Cardiac muscle cell (in vitro differentiated cells and primary cell): ENCODE measurements at places on chromosomes 3 and 15.

DNA sequence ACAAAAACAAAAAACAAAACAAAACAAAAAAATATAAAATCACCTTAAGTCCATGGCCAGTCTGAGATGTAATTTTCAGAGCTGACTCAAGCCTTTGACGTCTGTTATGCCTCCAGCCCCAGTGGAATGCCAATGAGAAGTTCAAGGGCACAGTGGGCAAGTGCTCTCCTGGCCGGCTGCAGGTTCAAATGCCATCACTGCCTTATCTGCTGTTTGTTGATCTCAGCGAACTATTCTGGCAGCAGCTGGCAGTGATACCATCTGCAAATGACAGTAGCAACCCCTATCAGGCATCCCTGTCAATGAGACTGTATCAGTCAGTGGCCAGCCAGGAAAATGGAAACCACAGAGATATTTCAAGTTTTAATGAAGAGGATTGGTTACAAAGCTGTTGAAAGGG lies 10.8 kb upstream of the PDE8A start:
- no peak for DNase-seq

- no peak for DNase-seq
Measured at GRCh38 chr3:149812165-149812605, 830 bp upstream of the RNF13 start.

DNA sequence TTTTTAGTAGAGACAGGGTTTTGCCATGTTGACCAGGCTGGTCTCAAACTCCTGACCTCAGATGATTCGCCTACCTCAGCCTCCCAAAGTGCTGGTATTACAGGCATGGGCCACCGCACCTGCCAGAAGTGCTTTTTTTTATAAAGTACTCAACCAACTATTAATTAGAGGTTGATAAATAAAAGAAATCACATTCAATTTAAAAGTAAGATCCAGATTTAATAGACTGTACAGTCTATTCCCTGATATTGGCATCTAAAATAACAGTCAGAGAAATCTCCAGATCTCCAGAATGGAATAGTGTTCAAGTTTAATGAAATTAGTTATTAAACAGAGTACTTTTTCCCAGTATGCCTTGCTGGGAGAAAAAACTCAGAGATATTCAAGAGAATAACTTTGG lies 142.9 kb upstream of the SLC2A2 start:
- no peak for DNase-seq

GRCh38 chr3:30644615-30645014 lies 38.2 kb downstream of the TGFBR2 start:
- peak; percentile 77 for DNase-seq

- DNase-seq, result no peak
Measured at GRCh38 chr3:74273555-74274402, 340.7 kb downstream of the CNTN3 start.

DNA sequence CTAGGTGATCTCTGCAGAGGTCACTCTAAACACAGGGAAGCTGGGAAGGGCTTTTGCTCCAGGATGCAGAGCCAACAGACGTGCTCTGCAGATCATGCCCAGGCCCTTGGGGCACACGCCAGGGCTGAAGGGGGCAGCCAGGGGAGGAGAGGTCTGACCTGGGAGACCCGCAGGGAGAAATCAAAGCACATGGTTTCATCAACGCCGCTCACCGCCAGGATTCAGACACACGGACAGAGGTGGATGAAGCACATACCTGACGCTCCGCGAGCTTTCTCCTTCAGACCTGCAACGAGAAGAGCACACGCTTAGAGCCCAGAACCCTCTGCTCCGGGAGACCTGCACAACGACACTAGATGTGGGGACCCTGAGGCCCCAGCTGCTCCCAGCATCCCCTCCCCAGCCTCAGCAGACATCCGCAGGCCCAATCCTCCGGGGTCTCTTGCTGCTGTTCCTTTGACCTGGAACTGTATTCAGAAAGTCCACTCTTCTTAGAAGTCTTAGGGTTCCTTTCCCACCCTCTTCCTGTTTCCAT lies 90.7 kb upstream of the IQSEC1 start:
- DNase-seq, result no peak

DNA sequence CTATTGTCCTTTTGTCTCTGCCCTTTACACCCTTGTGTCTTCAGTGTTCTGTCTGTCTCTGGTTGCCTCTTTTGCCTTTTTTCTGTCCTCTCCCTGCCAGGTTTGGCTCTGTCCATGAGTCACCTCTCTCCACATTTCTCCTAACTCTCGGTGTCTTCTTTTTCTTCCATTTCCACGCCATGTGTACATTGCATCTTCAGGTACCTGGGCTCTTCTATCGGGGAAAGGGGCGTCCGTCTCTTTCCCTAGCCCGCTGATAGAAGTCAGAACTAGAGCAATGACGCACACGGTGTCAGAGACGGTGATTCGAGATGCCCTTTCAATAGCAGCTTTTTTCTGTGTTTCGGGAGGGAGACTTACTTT lies 641 bp downstream of the OPA1 start:
- DNase-seq, result peak; percentile 13

DNA sequence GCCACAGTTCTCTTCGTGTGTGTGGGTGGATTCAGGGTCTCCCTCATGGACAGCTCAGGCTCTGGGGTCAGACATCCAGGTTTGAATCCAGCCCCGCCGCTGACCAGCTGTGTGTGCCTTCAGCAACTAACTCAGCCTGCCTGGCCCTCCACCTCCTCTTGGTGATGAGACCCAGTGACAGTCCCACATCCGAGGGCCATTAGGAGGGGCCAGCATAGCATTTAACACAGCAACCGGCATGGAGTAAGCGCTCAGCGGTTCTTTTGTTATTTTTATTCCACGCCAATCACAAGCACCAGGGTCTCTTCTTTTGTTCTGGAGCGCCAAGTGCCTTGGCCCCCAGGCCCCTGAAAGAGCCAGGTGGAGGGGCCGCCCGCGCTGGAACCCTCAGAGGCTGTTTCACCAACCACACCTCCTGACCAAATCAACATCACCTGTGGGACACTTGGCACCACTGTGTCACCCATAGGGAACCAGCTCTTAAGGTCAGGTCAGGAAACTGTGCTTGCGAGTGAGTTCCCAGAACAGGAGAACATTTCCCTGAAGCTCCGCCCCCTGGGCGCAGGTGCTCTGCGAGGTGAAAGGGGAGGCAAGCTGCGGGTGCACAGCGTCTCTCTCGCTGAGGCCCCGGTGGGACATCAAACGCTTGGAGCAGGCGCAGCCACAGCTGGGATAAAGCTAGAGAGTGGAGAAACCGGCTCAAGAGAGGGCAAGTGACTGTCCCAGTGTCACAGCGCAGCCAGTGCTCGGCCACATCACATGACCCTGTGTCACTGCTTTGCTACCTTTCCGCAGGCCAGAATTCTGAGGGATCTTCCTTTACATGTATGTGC lies 311.3 kb downstream of the UACA start:
- DNase-seq, result peak; percentile 22

DNA sequence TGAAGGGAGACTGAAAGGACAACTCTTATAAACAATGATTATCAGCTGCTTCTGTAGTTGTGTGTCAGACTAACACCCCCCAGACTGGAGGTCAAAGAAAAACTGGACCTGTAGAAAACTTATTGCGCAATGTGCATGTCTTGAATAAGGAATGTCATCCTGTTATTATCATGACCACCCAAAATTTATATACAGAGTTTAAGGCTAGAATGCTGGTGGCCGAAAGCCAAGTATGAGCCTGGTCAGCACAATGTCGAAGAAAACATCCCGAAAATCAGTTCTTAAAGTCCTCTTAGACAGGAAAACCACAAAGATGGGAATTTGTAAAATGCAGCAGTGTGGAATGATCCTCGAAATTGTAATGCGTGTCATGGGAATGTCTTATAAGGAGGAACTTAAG lies 29.3 kb downstream of the RFTN1 start:
- DNase-seq, result peak; percentile 99

GRCh38 chr15:39270934-39271333 lies 309.9 kb upstream of the THBS1 start:
- DNase-seq, result no peak

- no peak for DNase-seq
Measured at GRCh38 chr15:71054286-71054952, 60.9 kb upstream of the THSD4 start.

GRCh38 chr15:33910741-33911140 lies 57.6 kb upstream of the CHRM5 start:
- DNase-seq, result peak; percentile 9

- peak; percentile 35 for DNase-seq
Measured at GRCh38 chr15:57183041-57183440, 193.3 kb upstream of the CGNL1 start.

DNA sequence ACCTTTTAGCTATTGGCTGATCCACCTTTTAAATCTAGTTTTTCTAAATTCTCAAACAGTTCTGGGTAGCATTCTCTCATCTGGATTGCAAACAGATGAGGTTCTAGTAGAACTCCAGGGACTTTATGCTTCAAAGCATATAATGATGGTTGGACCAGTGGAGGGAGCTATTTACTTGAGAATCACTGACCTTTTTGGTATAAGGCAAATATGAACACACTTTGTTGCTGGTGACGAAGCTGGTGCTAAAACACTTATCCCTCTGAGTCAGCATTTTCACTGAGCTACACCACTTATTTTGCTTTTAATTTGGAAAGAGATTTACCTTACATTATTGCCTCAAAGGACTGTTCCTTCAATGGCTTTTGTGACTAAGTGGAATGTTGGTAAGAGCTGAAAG lies 58.6 kb upstream of the SLITRK3 start:
- DNase-seq, result peak; percentile 54

- DNase-seq, result no peak
Measured at GRCh38 chr3:181418233-181418632, 293.5 kb upstream of the SOX2 start.

- no peak for DNase-seq
Measured at GRCh38 chr15:97009031-97009431, 678.5 kb downstream of the NR2F2 start.

- DNase-seq, result no peak
Measured at GRCh38 chr3:30578479-30578878, 27.9 kb upstream of the TGFBR2 start.

DNA sequence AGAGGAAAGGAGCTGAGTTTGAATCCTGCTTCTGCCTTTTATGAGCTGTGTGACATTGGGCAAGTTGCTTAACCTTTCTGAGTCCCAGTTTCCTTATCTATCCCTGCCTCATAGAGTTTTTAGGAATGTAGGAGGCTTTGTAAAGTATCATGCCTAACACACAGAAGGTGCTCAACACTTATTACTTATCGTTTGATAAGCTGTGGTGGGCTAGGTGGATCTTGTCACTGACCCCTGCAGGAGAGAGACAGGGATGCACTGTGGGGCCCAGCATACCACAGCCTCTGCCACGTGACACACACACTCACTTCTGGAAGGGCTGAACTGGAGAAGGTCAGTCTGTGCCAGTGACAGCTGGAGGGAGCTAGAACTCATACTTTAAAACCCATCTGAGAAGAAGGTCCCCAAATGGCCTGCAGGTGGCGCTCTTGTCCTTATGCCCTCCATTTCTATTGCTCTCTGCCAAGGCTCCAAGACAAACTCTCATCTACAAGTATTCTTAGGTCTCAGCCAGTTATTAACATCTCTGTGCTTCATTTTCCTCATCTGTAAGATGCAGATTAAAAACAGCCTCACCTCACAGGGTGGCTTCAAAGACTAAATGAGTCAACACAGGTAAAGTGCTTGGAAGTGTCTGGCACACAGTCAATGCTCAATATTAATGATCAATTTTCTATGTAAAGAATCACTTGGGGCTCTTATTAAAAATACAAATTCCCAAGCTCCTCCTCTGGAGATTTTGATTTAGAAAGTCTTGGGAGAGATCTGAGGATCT lies 57.5 kb upstream of the HACD2 start:
- peak; percentile 88 for DNase-seq

DNA sequence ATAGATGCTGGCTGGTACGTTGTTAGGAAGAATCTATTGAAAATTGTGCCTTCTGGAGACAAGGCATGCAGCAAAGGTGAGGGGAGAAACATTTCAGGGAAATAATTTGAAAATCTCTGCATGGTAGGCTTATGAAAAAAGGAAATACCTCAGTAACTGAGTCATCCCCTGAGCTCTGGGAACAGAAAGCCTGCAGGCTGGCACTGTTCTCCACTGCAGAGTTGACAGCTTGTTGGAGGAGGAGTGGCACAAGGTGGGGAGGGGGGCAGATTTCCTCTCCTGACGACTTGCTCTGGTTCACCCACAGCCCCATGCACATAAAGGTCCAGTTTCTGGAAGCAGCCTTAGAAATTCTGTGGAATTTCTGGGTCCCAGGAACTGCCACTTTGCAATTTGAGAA lies 179.4 kb downstream of the ABHD5 start:
- peak; percentile 69 for DNase-seq

DNA sequence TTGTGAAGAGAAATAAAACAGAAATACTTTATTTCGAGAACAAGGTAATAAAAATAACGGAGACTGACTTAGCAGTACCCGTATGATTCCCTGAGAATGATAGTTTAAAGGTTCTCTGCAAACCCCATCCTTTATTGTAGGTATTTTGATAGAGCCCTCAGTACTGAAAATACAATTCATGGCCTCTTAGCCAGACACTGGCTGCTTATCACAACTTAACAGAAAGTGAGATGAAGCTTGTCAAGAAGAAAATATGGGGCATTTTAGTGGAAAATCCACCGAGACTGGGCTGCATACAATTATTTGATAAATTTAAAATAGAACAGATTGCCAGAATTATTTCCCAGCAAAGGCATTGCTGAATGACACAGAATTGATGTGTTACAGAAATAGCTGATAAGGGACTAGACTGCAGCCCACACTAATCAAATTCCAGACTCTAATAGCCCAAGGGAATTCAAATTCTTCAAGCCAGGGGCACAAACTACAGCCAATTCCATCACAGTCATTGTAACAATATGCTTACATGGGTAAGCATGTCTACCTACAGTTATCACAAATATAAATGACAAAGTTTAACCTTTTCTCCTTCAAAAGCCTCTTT lies 521.9 kb downstream of the PLOD2 start:
- peak; percentile 44 for DNase-seq

GRCh38 chr3:38017445-38018295 lies 11.8 kb downstream of the PLCD1 start:
- no peak for DNase-seq

GRCh38 chr3:194130807-194131589 lies 5.0 kb upstream of the HES1 start:
- peak; percentile 15 for DNase-seq

GRCh38 chr3:4721511-4721911 lies 228.4 kb downstream of the ITPR1 start:
- peak; percentile 57 for DNase-seq
